ENCODE measurements at places on chromosomes 1 and 21. TPM values are rescaled to one million over a fixed set of nuclear protein-coding genes. Genes with fewer than 3 reads are reported as not detected.
A peak's percentile ranks its signal among the peaks of the same experiment; 100 is the strongest.

- DNase-seq: no peak
Observed at GRCh38 chr1:92424381-92424780, 62.3 kb downstream of the GFI1 start.

DNA sequence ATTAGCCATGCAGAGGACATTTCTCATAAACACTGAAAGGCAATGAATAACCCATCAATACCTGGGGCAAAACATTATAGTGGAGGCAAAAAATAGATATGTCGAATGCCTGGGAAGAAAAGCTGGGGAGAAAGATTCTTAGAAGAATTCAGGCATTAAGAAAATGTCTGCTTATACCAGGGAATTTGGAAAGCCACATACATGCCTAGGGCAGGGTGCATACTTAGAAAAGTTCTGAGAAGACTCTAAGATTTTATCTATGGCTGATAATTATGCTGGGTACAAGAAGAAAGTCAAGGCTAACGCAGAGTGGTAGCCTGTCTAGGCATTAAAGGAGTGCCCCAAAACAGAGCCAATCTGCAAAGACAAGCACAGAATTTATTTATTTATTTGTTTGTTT is 18.4 kb downstream of the SLAMF6 start:
- no peak for DNase-seq

DNA sequence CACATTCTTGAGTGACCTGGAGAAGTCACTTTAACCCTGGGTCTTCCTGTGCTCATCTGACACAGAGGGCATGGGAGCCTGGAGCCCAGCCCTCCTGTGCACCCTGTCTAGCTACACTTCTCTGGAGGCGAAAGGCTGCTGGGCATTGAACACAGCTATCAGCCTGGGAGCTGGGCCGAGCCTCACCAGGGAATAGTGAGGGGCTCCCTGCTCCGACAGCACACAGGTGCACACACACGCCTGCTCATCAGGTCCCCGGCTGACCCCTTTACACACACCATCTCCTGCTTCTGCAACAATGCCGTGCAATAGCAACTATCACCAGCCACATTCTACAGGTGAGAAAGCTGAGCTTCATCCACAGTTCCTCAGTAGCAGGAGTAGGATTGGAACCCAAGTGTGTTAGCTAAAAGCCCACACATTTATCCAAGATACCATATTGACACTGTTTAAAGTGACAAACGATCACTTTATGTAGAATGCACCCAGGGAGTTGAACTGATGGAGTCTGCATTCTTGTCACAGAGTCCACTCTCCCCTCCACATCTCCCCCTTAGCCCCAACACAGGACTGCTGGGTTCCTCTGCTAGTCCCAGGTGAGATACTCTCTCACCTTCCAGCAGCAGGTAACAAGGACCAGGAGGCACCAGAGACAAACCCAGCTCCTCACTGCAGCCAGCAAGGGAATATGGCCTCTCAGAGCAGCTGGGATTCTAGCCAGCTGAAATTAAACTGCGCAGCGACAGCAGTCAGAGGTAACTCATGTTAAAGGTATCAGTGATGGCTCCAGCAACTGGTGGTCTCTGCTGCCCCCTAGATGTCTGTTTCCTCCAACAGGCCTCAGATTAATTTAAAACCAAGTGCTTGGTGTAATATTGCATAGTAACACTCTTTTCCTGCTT is 18.3 kb upstream of the CAPN8 start:
- DNase-seq: peak; percentile 57

The ACTL8 gene
- total RNA-seq: not detected

Measured in right lobe of liver (tissue), 6 donors.